Amygdala (tissue), 56 donors: ENCODE measurements at places on chromosomes 16 and 17.

DNA sequence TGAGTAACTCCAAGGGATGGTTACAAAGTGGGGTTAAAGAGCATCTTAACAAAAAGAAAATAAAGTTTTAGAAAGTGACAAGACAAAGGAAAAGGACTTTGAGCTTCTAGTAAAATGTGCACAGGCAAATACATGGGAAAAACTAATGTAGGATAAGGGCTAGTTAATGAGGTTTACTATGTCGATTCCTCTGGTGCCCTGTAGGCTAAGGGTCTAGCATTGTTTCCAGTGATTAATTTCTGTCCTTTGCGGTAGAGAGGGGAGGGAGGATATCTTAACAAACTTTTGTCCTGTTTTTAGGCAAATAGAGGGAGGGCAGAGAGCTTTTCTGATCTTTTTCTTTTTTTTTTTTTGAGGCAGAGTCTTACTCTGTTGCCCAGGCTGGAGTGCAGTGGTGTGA is 96.6 kb upstream of the SIAH1 start:
- DNase-seq = no peak

GRCh38 chr17:5194346-5194745 is 2.7 kb upstream of the ZNF594 start:
- no peak for DNase-seq

GRCh38 chr17:62676952-62677596 is 49.6 kb downstream of the MRC2 start:
- no peak for DNase-seq

DNA sequence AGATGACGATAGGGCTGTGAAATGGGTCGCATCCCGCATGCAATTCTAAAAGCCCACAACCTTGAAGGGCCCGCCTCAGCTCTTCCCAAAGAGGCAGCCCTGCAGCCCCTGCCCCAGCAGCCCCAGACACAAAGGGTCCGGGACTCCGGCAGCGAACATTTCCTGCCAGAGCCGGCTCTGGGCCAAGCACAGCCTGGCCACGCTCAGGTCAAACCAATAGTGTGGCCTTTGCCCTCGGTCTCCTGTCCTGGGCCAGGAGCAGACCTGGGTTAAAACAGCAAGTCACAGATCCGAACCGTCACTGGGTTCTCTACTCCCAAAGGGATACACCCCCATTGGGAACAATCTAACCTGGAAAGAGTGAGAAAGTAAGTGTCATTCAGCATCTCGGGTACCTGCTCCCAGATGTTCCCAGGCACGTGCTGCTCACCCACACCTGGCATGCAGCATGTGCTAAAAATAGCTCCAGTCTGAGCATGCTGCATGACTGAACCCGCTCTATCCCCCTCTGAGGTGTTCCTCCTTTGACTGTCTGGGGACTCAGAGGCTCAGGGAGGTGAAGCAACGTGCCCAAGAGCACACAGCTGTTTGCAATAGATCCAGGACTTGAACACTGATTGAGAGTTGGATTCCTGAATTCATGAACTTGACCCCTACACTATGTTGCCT is 22.2 kb upstream of the ATP2A3 start:
- DNase-seq = no peak

- DNase-seq = no peak
These were observed 71.2 kb upstream of the CHMP6 start for GRCh38 chr17:80920441-80920840.

- DNase-seq = no peak
These were observed 12.7 kb downstream of the MNT start for GRCh38 chr17:2388020-2388682.

- peak; percentile 10 for DNase-seq
These were observed 231.4 kb upstream of the WSCD1 start for GRCh38 chr17:5838661-5839300.

- no peak for DNase-seq
These were observed 26.4 kb downstream of the TMEM235 start for GRCh38 chr17:78257810-78258322.

GRCh38 chr17:56594320-56595107 is 1.0 kb downstream of the NOG start:
- no peak for DNase-seq

DNA sequence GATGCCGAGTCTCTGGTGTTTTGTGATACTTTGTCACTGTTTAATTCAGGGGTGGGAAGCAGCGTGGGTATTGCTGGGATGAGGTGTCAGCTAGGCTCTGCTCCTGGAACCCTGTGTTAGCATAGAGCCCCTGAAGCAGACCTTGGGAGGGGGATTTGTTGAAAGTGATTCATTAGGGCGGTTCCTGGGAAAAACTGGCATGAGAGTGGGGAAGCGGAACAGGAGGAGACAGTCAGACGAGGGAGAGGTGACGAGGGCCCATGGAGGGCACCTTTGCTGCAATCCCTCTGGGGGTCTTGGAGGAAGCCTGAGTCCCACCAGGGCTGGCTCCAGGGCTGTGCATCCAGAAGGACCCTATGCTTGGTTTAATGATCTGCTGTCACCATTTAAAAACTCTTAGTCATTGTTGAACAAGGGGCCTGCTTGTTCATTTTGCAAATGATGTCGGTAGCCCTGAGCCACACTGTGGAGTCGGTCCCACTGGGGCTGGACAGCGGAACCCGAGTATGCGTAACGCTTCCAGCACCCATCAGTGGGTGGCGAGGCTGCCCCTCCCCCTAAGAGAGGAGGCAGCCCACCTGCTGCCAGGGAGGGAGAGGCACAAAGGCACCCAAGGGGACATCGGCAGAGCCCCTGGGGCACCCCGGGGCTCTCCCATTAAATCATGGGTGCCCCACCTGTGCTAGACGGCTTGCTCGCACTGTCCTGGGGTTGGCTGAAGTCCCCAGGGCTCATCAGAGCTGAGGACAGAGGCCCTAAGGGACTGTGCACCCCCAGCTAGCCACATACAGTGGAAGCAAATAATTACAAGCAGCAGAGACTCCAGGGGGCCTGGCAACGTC is 35.4 kb downstream of the WFDC1 start:
- DNase-seq = no peak

- DNase-seq = no peak
These were observed 232.1 kb downstream of the MRTFB start for GRCh38 chr16:14303182-14303618.

DNA sequence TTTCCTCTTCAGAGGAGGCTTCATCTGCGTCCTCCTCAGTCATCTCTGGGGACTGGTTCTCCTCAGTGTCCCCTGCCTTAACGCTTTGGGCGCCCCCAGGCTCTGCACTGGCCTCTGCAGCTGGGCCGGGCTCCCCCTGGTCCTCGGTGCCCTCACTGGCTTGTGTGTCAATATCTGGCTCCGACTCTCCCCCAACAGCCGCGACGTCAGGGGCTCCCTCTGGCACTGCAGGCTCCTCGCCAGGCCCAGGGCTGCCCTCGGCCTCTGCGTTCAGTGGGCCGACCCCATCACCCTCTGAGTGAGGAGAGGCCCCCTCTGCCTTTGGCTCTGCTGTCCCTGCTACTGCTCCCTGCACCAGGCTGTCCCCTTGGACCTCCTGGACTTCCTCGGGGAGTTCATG is 34.7 kb downstream of the SRL start:
- no peak for DNase-seq

DNA sequence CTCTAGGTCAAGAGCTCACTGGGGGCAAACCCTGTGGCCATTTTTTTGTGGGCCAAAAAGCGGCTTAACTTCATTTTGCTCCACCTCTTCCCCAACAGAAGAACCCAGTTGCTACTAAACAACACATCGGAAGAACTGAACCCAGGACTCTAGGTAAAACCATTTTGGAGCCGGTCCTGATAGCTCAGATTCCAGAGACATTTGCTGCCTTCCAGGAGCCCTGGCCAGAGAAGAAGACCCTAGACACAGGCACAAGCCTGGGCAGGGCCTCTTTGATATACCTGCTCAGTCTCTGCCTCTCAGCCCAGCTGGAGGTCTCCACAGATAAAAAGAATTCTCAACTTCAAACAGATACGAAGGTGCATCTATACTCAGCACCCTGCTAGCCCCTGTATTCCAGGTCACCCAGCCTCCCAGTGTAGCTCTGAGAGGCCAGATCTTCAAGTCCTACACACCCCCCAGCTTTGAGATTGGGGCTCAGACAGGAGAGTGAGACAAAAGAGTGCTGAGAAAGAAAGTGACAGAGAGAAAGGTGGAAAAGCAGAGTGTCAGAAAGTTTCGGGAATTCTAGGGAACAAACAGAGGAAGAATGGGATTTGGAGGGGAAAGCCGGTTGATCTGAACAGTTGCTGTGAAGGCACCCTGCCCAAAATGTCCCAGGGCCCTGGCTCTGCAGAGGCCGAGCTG is 6.6 kb upstream of the HOXB9 start:
- DNase-seq = no peak

GRCh38 chr17:46082257-46082656 is 83.2 kb downstream of the STH start:
- DNase-seq = no peak

GRCh38 chr16:19346335-19346922 is 60.9 kb downstream of the CLEC19A start:
- no peak for DNase-seq

DNA sequence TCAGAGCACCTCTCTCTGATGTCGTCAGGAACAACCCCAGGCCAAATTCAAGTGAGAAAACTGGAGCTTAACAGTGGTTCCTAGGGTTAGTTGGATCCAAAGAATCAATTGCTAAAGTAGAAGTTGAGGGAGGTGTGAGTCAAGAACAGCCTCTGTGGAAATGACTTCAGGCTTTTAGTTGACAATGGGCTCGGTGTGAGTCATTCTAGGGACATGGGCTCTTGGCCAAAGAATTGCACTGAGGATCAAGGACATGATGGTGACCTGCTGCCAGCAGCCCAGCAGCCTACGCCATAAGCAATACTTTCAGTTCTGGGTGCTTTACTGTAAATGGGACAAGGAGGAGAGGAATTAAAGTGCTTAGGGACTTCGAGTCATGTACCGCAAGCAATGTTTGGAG is 32.1 kb upstream of the SMURF2 start:
- no peak for DNase-seq

DNA sequence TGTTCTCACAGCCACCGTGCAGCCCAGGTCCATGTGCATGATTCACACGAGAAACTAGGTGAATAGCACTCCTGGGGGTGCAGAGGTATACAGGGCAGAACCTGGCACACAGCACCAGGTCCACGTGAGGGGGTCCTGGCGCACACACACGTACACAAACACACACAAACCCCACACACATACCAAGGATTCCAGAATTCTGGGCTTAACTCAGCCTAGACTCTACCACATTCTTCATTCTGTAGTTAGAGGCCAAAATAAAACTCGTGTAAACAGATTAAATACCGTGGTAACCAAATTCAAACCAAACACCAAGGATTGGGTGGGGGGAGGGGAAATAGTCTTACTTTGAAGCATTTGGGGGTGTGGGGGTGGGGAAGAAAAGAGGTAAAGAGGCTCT is 58.5 kb downstream of the XYLT1 start:
- no peak for DNase-seq

- no peak for DNase-seq
These were observed 8.8 kb downstream of the RSAD1 start for GRCh38 chr17:50487213-50488096.

DNA sequence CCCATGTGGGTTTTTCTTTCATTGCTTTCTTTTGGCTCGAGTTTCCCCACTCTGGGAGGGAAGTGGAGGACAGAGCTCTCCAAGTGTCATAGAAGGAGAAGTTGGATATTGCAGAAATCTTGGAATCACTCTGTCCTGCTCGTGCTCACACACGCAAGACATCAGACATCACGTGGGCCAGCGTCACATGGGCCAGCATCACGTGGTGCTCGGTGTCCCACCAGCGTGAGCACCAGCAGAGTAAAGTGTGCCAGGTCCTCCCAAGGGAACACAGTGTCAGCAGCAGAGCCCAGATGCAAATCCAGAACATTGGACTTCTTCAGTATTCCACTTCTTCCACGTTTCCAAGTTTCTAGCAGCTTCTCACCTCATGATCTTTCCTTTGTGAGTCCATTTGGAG is 327.0 kb downstream of the FOXL1 start:
- no peak for DNase-seq

GRCh38 chr16:8087597-8088289 is 502.6 kb downstream of the TMEM114 start:
- DNase-seq = no peak

GRCh38 chr16:11456741-11457140 is 111.5 kb downstream of the RMI2 start:
- no peak for DNase-seq

DNA sequence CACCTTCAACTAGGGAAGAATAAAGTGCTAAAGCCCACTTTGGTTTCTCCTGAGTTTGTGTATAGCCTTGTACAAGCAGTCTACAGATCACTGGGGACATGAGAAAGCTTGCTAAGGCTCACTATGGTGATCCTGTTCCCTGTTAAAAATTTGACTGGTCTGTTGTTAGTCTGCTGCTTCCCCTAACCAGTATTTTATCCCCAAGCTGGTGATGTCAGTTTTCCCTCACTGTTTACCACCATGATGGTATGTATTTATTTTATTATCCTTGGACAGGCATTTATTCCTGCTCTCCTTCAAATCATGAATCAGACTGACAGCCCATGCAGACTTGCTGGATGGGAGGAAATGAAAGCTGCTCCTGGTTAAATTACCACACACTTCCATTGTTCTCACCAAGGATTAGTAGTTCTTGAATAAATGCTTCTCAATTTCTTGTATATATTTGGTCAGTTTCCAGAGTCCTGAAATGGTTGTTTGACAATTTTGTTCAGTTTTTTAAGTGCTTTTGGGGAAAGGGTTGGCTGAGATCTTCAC is 99.6 kb downstream of the CA4 start:
- DNase-seq = no peak

GRCh38 chr17:43043307-43043706 is 18.3 kb downstream of the RND2 start:
- DNase-seq = no peak

- no peak for DNase-seq
These were observed 31.4 kb downstream of the CRAMP1 start for GRCh38 chr16:1643521-1643920.

DNA sequence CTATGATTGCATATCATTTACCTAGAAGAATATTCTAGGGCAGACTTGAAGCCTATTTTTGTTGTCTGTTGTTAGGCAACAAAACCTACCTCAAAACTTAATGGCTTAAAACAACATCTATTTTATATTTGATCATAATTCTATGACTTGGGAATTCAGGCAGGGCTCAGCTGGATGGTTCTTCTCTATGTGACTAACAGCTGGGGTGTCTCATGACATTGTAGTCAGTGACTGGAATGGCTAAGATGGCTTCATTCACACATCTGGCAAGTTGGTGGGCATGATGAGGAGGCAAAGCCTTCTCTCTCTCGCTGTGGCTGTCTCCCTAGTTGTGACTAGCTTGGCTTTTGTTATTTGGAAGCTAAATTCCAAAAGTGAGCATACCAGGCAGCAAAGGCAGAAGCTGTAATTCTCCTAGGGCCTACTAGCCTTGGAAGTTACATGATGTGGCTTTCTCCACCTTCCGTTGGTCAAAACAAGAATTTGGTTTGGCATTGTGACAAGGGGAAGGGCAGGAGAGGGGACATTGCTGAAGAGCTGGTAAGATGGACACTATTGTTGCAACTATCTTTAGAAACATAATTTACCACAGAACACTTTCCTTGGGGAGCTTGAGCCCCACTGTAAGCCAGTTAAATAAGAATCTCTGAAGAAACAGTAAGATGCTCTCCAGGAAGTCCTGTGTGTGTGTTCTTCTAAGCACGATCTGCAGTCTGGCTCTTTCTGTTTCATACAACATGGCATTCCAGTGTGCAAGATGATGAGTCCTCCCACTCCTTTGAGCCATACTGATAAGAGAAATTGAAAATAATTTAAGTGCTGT is 39.4 kb downstream of the ZNRF1 start:
- DNase-seq = no peak

GRCh38 chr16:49493836-49494235 is 120.2 kb downstream of the C16orf78 start:
- no peak for DNase-seq
